ENCODE measurements at places on chromosomes 5 and 9. TPM values are rescaled to one million over a fixed set of nuclear protein-coding genes. Genes with fewer than 3 reads are reported as not detected.
A peak's percentile ranks its signal among the peaks of the same experiment; 100 is the strongest.

GRCh38 chr5:53430618-53431252 is 49.7 kb upstream of the FST start:
- no peak overlapping the region for H3K27ac ChIP-seq
- H3K27me3 ChIP-seq = no peaks in the 10 kb centered on the region
- no peak for DNase-seq
- H3K4me1 ChIP-seq = peaks cover 15% of the 10 kb centered on the region

Gene UNC5A
- 1.4 TPM for total RNA-seq

- H3K27me3 ChIP-seq = no peaks in the 10 kb centered on the region
- H3K27ac ChIP-seq = peak overlapping the region; percentile 38
- no peak for DNase-seq
- peaks cover 14% of the 10 kb centered on the region for H3K4me1 ChIP-seq
- no peaks in the 10 kb centered on the region for H3K36me3 ChIP-seq
Measured at GRCh38 chr9:125763394-125763801, 16.2 kb downstream of the PBX3 start.

- H3K36me3 ChIP-seq = no peaks in the 10 kb centered on the region
- peaks cover 2% of the 10 kb centered on the region for H3K4me1 ChIP-seq
- no peak overlapping the region for H3K4me3 ChIP-seq
- no peak for DNase-seq
- H3K27me3 ChIP-seq = no peaks in the 10 kb centered on the region
Measured at GRCh38 chr5:76292620-76293322, 110.3 kb upstream of the IQGAP2 start.

Gene NDST1
- 53.3 TPM for total RNA-seq

Gene ORM2
- 0.59 TPM for total RNA-seq

- no peak for DNase-seq
- peaks cover 12% of the 10 kb centered on the region for H3K27me3 ChIP-seq
- H3K4me3 ChIP-seq = no peak overlapping the region
- no peaks in the 10 kb centered on the region for H3K36me3 ChIP-seq
- no peak overlapping the region for H3K27ac ChIP-seq
- peaks cover 4% of the 10 kb centered on the region for H3K4me1 ChIP-seq
Measured at GRCh38 chr9:6219981-6220380, 4.4 kb downstream of the IL33 start.

DNA sequence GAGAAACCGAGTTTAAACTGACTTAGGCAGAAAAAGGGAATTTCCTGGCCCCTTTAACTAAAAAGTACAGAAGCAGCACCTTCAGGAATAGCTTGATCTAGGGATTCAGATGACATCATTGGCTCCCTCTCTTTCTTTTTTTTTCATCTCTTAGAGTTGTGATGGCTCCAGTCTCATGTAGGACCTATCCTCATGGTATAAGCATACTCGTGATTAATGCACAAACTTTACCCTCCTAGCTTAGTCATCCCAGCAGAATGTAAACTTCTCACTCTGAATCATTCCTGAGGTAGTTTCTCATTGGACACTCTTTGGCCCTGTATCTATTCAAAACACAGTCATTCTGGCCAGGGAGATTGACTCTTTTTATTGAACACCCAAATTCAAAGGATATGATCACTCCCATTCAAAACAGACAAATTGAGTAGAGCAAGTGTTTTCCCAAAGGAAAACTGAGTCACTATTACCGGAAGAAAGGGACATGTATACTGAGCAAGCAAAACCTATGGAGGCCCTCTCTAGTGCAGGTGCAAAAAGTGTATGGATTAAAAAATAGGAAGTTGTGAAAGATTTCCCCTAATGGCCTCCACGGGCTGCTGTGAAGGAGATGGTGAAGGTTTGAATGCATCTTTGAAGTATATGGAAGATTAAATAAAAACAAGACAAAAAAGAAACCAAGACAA is 27.6 kb upstream of the SMIM23 start:
- H3K36me3 ChIP-seq = no peaks in the 10 kb centered on the region
- H3K4me3 ChIP-seq = no peak overlapping the region
- H3K27me3 ChIP-seq = no peaks in the 10 kb centered on the region
- DNase-seq = no peak
- no peaks in the 10 kb centered on the region for H3K4me1 ChIP-seq

DNA sequence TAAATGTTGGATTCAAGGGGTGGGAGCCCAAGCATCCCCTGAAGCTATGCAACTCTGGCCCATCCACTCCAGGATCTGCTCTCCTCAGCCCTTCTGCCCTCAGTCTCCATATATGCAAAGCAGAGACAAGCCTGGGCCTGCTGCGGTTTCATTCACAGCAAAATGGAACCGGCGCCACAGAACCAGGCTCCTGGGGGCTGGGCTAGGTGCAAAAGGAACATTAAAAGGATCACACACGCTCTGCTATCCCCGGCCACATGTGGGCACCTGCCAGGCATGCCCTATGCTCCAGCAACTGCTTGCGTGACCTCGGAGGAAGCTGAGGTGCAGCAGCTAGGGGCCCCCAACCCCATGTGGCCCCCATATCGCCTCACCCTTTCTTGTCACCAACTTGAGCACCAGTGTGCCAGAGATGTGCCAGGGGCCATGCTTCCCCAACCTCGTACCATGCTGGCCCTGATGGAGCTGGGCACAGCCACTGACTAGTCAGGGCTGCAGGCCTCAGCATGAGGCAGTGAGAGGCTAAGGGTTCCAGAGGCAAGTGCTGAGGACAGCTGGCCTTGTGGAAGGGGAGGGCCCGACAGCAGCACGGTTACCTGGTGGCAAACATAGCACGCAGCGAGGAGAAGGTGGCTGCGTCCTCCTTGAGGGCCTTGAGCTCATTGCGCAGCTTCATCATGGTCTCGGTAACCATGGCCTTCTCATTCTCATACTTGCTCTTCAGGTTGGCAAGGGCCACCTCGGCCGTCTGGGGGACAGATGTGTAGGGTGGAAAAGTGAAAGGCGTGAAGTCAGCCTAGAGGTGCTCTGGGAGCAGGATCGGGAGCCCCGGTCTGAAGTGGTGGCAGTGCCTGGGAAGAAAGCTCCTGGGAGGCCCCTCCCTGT is 47.2 kb downstream of the BICD2 start:
- H3K27ac ChIP-seq = no peak overlapping the region
- peaks cover 60% of the 10 kb centered on the region for H3K36me3 ChIP-seq
- no peaks in the 10 kb centered on the region for H3K27me3 ChIP-seq
- no peak for DNase-seq

Gene PDE8B
- total RNA-seq = 1.8 TPM

All from endodermal cell (in vitro differentiated cells).